Activated T-cell treated with anti-CD3 and anti-CD28 coated beads, Interleukin-2, amount 50 U/mL, for 72 hours (primary cell): ENCODE measurements at places on chromosomes 4 and X. TPM values are rescaled to one million over a fixed set of nuclear protein-coding genes. Genes with fewer than 3 reads are reported as not detected.

RPS6KA6 gene
- 0.24 TPM for total RNA-seq

GRCh38 chrX:13420545-13421183 is 100.8 kb upstream of the ATXN3L start:
- H3K4me1 ChIP-seq = peaks cover 20% of the 10 kb centered on the region
- peaks cover 4% of the 10 kb centered on the region for H3K36me3 ChIP-seq
- no peak for DNase-seq

DNA sequence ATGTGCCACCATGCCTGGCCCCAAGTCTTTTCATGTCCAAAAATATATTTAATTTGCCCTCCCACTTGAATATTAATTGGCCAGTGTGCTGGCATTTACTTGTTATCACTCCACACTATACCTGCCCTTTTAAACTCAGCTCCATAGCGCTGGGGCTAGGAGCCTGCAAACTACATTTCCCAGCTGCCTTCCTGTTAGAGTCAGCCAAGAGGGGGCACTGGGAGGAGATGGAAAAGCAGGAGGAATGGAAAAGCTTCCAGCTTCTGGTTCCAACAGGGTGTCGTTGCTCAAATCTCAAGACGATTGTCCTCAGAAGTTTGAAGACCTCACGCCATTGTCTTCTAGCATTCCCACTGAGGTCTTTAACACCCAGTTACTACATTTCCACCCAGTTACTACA is 315.5 kb downstream of the BCOR start:
- H3K4me3 ChIP-seq = no peak overlapping the region
- peaks cover 3% of the 10 kb centered on the region for H3K36me3 ChIP-seq
- no peaks in the 10 kb centered on the region for H3K27me3 ChIP-seq

TMLHE gene
- total RNA-seq = 19.5 TPM

DNA sequence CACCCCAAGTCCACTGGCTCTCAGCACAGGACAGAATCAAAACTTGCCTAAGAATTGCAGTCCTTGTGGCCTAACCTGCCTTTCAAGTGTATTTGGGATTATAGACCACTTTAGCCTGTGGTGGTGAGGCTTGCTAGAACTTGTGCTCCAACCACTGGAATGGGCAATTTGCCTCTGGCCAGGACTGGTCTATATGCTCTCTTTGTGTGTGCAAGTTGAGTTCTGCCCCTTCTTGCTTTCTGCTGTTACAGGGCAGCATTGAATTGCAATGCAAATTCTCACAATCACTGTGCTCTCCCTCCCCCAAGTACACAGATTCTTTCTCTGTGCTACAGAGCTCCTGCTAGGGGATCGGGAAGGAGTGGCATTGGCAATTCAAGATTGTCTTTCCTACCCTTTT is 233.6 kb upstream of the DIPK2B start:
- H3K4me1 ChIP-seq = no peaks in the 10 kb centered on the region
- H3K27me3 ChIP-seq = peaks cover 56% of the 10 kb centered on the region
- no peak overlapping the region for H3K4me3 ChIP-seq
- H3K36me3 ChIP-seq = peaks cover 2% of the 10 kb centered on the region

- no peak for DNase-seq
- H3K27ac ChIP-seq = no peak overlapping the region
- no peak overlapping the region for H3K4me3 ChIP-seq
- H3K36me3 ChIP-seq = no peaks in the 10 kb centered on the region
- H3K4me1 ChIP-seq = no peaks in the 10 kb centered on the region
Observed at GRCh38 chr4:3851211-3851610, 85.0 kb downstream of the ADRA2C start.

DNA sequence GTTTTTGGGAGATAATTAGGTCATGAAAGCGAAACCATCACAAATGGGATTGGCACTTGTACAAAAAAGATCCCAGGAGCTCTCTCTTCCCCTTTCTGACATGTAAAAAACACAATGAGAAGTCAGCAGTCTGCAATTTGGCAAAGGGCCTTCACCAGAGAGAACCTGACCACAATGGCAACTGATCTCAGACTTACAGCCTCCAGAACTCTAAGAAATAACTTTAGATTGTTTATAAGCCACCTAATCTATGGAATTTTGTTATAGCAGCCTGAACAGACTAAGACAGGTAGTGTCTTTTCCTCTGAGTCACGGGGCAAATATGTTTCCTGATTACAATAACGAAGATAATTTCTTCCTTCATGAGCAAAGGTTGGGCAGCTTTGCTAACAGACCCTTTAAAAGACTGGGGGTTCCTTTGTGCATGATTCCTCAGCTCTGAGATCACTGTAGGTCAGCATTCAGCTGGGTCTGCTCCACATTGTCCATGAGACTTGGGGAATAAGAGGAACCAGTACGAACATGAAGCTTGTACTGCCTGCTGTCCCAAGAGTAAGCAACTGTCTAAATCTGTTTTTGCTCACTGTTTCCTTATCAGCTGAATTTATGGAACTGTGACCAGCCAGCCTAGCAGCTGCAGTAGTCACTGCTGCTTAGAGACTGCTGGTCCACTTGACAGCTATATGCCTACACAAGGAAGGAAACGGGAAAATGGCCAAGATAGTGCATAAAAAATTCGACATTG is 191.6 kb downstream of the ANAPC10 start:
- no peaks in the 10 kb centered on the region for H3K27me3 ChIP-seq
- H3K4me3 ChIP-seq = no peak overlapping the region
- H3K27ac ChIP-seq = no peak overlapping the region
- no peaks in the 10 kb centered on the region for H3K4me1 ChIP-seq

DNA sequence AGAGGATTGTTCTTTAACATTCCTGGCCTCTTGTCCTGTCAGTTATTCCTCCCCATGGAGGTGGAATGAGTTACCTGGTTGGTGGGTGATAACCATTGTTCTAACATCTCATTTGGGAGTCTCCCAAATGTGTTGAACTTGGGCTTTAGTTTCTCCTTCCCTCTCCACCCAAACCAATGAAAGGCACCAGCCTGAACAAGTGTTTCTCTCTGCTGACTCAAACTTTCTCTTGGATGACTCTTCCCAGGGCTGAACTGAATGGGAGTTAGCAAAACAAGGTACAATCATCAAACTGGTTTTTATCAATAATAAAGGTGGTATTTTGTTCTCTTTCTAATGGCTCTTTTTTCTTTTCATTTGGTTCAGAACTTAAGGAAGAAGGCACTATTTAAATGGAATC is 2.7 kb downstream of the DYNLT3 start:
- H3K4me3 ChIP-seq = no peak overlapping the region
- DNase-seq = no peak
- H3K36me3 ChIP-seq = no peaks in the 10 kb centered on the region
- H3K27ac ChIP-seq = no peak overlapping the region
